ENCODE measurements at places on chromosomes 6 and 20.

DNA sequence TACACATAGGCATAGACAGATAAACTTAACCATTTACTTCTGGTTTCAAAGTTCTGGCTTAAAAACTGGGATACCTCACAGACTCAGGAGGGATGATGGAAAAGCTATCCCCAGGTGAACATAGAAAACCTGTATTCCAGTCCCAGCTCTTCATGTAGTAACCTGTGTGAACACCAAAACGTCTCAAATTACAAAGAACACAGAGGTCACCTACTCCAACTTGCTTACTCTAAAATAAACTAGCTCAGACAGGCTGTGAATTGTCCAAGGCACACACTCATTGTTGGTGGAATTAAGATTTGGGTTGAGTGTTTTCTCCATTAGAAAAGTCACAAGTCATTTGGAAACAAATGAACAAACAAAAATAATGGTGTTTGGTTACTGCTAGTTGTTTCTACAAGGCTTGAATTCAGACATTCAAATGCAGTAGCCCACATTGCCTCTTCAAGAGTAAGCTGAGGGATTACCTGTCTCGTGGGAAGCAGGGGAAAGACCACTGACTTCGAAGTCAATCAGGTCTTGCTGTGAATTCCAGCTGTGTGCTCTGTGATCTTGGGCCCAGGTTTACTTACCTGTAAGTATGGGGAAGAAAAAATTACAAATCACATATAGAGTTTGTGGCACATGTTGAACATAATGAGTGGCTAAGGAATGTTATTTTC is 48.2 kb upstream of the LRRC1 start:
- DNase-seq: no peak

- DNase-seq: no peak
Measured at GRCh38 chr6:101907356-101908217, 514.1 kb downstream of the GRIK2 start.

DNA sequence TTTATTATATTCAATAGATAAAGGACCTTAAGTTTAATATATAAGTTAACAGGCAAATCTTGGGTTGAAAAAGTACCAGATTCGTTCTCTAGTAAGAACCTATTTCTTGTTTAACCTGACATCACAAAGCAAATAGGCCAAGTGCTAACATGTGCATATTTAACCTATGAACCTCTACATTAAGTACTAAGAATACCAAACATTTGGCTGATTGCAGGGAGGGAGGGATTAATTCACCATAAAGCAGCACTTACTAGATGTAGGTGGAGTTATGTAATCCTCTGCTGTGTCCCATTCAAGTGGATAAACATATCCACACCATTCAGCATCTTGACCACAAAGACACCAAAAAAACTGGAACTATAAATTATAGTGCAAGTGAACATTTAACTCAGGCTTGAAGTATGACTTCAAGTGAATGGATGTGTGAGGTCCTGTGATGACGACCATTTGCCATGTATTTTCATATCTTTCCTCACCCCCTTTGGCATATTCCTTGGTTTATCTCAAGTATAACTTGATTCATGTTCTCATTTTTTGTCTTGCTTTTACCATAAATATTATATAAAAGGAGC is 10.2 kb downstream of the STX11 start:
- DNase-seq: no peak

GRCh38 chr6:53707108-53707897 is 41.7 kb upstream of the KLHL31 start:
- no peak for DNase-seq

- no peak for DNase-seq
Measured at GRCh38 chr6:133590814-133591213, 298.1 kb upstream of the TCF21 start.

DNA sequence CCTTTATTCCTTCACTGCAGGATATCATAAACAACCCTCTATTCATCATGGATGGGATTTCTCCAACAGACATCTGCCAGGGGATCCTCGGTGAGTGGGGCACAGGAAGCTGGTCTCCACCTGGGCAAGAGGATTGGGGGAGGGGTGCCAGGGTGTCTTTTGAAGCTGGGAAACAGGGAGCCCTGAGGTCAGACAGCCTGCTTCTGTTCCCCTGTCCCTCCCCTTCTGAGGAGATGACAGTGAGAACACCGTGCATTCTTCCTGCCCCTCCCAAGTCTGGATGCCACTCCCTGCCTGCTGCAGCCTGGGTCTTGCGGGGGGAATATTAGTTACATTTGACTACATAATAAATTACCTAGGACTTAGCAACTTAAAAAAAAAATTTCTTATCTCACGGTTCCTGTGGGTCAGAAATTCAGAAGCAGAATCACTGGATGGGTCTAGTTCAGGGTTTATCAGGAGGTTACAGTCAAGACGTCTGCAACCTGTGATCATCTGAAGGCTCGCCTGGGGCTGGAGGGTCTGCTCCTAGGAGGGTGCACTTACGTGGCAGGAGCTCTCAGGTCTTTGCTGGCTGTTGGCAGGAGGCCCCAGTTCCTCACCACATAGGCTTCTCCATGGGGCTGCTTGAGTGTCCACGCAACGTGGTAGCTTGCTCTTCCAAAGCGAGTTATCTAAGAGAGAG is 11.4 kb downstream of the CAPN11 start:
- DNase-seq: no peak

DNA sequence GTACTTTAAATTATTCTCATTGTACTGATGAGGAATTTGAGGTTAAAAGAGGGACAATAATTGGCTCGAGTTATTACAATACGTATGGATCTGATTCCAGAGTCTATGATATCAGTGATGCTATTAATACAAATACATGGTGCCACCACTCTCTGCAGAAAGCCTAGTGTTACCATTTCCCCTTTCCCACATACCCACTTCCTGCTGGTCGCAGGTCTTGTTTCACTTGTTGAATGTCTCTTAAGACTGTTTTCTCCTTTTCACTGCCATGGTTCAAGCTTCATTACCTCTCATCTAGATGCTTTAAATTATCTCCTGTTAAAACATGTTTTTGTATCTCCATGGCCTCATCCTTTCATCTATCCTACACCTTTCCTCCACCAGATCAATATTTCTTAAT is 62.0 kb downstream of the FHL5 start:
- DNase-seq: no peak

DNA sequence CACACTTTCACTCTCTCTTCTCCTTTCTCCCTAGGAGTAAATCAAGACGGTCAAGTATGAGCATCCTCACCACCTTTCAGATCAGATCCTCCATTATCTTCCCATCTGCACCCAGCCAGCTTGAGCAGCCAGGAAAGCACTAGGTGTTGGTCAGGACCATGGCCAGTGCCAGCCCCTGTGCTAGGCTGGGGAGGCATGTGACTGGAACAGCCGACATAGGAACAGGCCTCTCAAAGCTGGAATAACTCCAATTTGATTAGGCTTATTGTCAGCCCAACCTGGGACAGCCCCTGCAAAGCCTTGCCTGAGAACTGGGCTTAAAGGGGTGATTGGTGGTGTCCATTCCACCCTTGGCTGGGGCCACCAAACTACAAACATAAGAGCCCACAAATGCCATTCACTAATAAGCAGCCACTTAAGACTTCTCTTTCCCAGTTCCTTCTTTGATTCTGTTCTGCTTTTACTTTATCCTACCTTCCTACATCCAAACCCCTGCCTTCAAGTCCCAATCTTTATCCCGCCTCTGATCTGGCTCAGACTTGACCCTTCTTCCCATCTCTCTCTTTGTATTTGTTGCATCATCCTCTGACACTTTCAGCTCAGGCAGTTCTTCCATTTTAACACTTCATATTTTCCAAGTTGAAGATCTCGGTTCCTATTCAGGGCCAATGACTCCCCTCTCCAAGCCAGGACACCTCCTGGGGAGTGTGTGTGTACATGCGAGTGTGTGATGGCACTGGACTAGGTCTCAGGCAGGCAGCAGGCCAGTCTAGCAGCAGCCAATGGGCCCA is 4.5 kb upstream of the TREM2 start:
- no peak for DNase-seq

GRCh38 chr6:90271831-90272230 is 24.8 kb downstream of the BACH2 start:
- no peak for DNase-seq

DNA sequence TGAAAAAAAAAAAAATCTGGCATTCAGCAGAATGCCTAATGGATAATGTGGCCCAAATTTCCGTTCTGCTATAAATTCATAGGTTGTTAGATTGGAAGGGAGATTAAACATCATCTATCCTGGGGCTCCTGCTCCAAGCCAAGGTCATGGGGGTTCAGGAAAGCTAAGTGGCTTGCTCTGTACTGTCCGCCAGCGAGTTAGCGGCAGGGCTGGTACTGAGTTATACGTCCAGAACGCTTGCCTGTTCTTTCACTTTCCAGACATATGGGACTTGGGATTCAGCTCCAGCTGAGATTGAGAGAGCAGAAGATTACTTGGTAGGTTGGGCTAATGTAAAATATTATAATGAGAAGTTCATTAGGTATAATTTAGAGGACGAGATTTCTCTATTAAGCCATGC is 858 bp downstream of the RWDD1 start:
- DNase-seq: no peak

DNA sequence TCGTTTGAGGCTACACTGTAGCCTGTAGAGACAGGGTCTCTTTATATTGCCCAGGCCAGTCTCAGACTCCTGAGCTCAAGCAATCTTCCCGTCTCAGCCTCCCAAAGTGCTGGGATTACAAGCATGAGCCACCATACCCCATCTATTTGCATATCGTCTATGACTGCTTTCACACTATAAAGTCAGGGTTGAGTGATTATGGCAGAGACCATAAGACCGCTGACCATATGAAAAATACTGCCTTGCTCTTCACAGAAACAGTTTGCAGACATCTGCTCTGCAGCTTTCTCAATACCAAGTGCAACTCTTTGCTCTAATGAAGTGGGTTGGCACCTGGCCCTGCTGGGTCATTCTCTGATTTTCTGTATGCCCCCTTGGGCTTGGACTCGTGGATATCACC is 79.5 kb upstream of the PAK5 start:
- no peak for DNase-seq

- DNase-seq: no peak
Measured at GRCh38 chr6:15303920-15304291, 58.0 kb downstream of the JARID2 start.

GRCh38 chr6:34560366-34561226 is 4.5 kb upstream of the SPDEF start:
- DNase-seq: no peak

DNA sequence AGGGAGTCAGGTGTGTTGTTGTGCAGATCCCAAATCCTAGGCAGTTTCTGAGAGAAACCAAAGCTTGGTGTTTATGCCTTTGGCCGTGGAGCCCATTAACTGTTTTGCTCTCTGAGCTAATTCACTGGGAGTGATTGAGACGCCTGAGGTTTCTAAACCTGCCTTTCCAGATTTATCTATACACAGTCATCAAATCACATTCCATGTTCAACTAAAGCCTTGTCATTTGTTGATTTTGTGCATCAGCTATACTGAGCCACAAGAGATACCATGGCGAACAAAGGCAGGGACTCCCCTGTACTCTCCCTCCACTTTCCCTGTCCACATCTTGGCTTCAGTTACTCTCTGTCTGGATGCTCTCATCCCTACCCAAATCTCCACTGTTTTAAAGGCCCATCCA is 229.7 kb upstream of the PMEPA1 start:
- DNase-seq: no peak

DNA sequence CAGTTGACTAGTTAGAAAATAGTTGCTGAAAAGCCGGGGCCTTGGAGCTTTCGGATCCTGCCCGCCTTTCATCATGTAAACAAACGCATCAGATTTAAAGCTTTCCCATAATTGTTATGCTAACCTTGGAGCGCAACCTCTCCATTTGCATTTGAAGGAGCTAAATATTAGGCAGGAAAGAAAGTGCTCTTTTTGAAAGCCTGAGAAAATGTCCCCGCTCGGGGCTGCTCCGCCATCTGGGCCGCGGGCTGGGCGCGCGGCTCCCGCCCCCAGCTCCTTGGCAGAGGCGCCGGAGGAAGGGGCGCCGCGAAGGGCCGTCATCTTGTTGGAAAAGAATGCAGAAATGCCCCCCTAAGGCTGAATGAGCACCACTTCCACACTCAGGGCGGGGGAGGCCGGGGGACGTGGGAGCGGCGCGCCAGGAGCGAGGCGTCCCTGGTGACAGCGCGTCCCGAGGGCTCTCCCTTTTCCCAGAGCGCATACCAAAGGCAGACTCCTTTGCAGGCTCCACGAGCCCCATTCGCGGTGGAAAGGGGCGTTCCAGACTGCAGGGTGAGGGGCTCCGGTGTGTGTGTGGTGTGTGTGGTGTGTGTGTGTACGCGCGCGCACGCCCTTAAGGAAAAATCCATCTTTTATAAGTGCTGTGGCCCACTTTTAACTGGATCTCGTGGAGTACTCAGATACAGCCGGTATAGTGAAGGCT is 145.6 kb upstream of the ID4 start:
- no peak for DNase-seq

DNA sequence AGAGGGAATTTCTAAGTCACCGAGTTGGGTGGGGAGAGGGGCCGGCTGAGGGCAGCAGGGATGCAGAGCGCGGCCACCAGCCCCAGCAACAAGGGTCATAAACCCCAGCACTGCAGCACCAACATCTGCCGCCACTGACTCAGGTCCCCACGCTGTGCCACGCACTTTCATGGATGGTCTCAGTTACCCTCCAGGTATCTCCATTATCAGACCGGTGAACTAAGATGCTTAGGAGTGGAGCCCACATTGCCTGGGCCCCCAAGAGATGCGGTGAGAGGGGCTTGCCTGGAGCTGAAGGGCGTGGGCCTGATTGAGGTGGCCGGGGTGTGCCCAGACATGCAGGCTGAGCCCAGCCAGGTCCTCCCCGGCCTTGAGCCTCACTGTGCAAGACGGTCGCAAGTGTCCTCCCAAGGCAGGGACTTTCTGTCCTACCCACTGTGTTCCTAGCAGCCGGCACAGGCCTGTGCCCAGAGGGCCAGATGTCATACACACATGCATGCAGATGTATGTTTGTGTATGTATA is 19.3 kb downstream of the RBM38 start:
- DNase-seq: no peak

- DNase-seq: no peak
Measured at GRCh38 chr6:3321875-3322274, 63.1 kb downstream of the PSMG4 start.

DNA sequence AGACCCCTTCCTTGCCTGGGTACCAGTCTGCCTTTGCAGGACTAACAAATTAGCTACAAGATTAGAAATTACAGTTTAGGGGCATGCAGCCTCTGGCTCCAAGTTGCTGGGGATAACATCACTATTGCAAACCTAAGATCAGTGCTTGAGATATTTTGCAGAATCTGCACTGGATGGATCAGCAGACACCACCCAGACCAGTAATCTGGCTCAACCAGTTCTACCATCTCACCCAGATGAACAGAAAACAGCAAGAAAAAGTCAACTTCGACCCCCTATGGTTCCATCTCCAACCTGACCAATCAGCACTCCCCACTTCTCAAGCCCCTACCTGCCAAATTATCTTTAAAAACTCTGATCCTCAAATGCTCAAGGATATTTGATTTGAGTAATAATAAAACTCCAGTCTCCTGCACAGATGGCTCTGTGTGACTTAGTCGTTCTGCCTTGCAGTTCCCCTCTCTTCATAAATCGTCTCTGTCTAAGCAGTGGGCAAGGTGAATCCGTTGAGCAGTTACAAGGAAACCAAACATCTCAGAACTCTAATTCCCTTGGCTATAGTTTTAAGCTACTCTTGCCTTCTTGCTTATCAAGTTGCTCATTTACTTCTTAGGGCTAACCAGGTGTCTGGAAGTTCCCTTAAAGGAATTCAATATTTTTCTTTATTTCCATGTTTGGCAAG is 16.1 kb upstream of the LMBRD1 start:
- DNase-seq: no peak

GRCh38 chr20:51043811-51044210 is 20.9 kb upstream of the KCNG1 start:
- no peak for DNase-seq

- no peak for DNase-seq
Measured at GRCh38 chr20:53032046-53032445, 59.9 kb downstream of the TSHZ2 start.

- no peak for DNase-seq
Measured at GRCh38 chr20:4794846-4795245, 73.1 kb downstream of the PRND start.

Data from activated naive CD4-positive, alpha-beta T cell (primary cell).